GDM1 (cell line): ENCODE measurements at places on chromosomes 16 and 17.

GRCh38 chr17:1542316-1542715 is 20.3 kb downstream of the PITPNA start:
- DNase-seq, result no peak

DNA sequence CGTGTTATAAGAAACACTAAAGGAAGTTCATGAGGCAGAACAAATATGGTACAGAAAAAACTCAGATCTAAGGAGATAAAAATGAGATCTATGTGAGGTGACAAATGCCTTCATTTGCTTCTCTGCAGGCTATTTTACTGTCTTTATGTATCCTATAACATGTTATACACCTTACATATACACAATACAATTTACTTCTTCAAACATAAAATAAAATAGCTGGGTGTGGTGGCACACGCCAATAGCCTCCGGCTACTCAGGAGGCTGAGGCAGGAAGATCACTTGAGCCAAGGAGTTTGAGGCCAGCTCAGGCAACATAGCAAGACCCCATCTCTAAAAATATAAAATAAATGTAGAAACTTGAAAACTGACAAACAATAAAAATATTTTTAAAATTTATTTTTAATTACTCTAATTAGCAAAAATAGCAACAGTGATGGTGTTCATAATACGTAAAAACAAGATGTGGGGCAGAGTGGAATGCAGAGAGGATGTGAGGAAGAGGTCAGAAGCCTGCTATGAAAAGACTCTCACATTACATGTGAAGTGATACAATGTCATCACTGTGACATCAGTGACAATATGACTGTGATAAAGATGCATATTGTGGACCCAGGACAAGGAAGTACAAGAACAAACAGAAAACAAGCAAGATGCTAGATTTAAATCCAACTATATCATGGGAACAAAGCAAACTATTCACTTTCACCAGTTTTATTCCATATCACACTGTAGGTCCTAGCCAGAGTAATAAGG is 31.0 kb downstream of the VPS53 start:
- no peak for DNase-seq

GRCh38 chr17:62822080-62822904 is 14.2 kb upstream of the MARCHF10 start:
- DNase-seq, result no peak

DNA sequence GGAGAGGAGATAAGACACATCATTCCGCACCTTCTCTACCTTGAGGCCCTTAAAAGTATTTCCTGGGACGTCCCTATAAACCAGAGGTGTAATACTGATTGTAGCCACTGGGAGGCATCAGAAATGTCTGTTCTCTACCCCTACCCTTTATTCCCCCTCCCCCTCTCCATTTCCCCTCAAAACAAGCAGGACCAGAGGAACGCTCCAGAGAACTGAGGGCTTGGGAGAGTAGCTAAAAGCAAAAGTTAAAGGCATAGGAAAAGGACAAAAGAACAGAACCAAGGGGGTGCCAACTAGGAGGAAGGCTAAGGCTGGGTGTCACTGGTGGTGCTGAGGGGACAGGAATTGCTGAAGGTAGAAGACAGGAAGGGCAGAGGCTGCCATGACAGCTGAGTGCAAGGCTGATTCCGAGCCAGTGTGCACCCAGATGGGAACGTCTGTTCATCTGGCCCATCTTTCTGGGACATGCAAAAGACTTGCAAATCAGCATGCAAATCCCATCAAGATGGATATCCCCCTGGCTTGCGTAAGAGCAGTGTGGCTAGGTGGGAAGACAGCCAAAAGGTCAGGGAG is 6.7 kb downstream of the CAMTA2 start:
- peak; percentile 53 for DNase-seq

GRCh38 chr17:6681671-6682070 is 30.1 kb downstream of the C17orf100 start:
- no peak for DNase-seq

DNA sequence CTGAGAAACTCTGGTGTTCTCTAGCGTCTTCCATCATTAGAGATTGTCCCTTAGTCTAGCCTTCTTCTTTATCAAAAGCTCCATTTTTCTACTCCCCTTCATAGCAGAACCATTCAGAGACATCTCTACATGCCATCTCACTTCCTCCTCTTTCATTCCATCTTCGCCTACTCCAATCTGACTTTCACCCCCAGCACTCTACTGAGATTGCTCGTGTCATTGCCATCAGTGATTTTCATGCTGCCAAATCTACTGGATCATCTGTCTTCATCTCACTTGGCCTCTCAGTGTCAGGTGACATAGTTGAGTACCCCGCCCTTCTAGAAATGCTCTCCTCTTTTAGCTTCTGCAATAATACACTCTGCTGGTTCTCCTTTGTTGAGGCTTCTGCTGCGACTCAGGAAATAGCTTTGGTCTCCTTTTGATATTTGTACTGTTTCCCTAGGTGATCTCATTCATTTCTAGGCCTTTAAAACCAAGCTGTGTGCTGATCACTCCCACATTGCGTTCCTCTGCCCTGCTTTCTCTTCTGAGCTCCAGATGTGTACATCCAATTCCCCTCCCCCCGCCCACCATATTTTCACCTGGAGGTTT is 119.1 kb downstream of the FTO start:
- peak; percentile 44 for DNase-seq

DNA sequence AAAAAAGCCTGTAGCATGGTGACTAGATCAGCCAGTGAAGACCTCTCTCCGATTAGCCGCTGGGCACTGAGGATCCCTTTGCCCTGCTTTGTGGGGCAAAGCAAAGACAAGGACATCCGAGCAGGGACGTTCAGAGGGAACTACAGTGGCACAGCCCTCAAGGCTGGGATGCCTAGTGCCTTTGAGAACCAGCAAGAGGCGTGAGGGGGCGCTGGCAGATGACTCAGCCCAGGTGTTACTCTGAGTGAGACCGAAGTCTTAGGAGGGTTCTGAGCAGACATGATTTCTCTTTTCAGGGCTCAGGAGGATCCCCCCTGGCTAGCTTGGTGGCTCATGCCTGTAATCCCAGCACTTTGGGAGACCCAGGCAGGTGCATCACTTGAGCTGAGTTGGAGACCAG is 178.6 kb downstream of the CPPED1 start:
- no peak for DNase-seq

GRCh38 chr16:85674418-85674755 is 14.4 kb downstream of the GINS2 start:
- DNase-seq, result no peak

GRCh38 chr16:14101415-14101814 is 30.3 kb downstream of the MRTFB start:
- no peak for DNase-seq
